ENCODE measurements at places on chromosomes 7 and 10.
A peak's percentile ranks its signal among the peaks of the same experiment; 100 is the strongest.

GRCh38 chr10:25509151-25509550 lies 334.4 kb downstream of the GPR158 start:
- H3K4me3 ChIP-seq = no peak overlapping the region
- no peak for DNase-seq
- no peak overlapping the region for H3K27ac ChIP-seq
- no peaks in the 10 kb centered on the region for H3K36me3 ChIP-seq
- H3K27me3 ChIP-seq = no peaks in the 10 kb centered on the region

- DNase-seq = peak; percentile 48
- peaks cover 2% of the 10 kb centered on the region for H3K4me1 ChIP-seq
- no peak overlapping the region for H3K27ac ChIP-seq
- peaks cover 10% of the 10 kb centered on the region for H3K27me3 ChIP-seq
- H3K4me3 ChIP-seq = no peak overlapping the region
Observed at GRCh38 chr10:80260295-80261243, 28.9 kb downstream of the MAT1A start.

DNA sequence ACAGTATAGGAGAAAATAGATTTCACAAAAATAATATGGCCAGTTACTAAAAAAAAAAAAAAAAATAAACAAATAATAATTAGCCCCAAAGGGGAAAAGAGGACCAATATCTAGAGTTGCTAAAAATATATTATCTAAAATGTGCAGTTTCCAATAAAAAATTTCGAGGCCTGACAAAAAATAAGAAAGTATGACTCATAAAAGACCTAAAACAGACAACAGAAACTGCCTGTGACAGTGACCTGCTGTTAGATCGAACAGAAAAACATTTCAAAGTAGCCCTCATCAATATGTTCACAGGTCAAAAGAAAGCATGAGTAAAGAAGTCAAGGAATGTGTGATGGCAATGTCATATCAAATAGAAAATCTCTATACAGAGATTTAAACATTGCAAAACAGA lies 11.8 kb upstream of the TSPAN12 start:
- H3K4me3 ChIP-seq = no peak overlapping the region
- peaks cover 28% of the 10 kb centered on the region for H3K27me3 ChIP-seq
- H3K36me3 ChIP-seq = no peaks in the 10 kb centered on the region
- H3K27ac ChIP-seq = no peak overlapping the region
- DNase-seq = no peak

GRCh38 chr10:52877451-52877850 lies 104.9 kb upstream of the MBL2 start:
- H3K27ac ChIP-seq = no peak overlapping the region
- no peak overlapping the region for H3K4me3 ChIP-seq
- no peak for DNase-seq
- no peaks in the 10 kb centered on the region for H3K27me3 ChIP-seq

All from activated CD4-positive, alpha-beta T cell treated with anti-CD3 and anti-CD28 coated beads, Interleukin-2, amount 10 ng/mL, durations not matched to agents 7 days and 5 days (primary cell).